ENCODE measurements at places on chromosomes 7 and 10.

DNA sequence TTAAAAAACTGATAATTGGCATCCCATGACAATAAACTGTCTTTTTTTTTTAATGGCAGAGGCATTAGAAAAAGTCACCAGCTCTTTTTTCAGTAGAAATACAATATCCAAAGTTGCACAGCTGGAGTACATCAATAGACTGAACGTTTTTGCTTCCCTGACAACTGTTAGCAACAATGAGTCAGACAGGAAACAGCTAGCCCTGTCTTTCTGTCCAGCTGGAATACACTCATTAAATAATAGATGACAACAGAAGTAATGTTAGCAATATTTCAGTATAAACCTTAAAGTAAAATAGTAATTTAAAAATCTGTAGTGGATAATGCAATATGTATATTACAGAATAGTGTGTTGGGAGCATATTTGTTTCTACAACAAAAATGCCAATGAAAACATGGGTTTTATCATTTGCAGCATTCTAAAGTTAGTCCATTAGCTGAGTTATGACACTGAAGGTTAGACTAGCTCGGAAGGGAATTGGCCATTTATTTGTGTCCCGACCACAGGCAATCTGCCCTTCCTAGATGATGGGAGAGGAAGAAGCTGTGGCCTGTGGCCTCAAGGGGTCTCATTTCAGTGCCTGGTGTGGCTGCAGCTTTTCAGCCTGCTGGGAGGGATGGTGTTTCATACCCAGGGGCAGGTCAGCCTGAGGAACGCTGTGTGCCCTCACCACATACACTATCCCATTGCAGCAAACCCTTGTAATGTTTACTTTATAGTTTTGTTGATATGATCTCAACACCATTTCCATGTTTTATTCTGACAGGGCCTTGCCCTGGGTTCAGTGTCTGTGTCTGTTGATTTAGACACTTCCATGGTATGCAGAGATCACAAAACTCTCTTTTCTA lies 173.3 kb downstream of the SLC16A9 start:
- H3K4me3 ChIP-seq: no peak overlapping the region
- no peak overlapping the region for H3K27ac ChIP-seq
- DNase-seq: no peak
- no peaks in the 10 kb centered on the region for H3K36me3 ChIP-seq
- no peaks in the 10 kb centered on the region for H3K27me3 ChIP-seq

DNA sequence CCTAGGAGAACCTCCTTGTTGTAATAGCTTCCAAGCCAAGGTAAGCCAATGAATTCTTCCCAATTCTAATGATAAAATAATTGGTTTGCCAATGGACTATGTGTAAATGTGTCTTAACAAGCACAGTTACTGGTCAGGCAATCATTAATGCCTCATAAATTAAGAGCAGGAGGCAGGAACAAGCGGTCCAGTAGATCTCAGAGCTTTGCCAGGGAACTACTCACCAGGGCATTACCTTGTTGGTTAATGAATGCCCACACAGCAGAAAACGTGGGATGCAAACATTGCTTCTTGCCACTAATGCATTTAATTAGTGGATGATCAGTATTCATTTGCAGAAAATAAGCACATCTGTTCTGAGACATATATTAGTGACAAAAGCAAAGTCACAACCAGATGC lies 26.7 kb upstream of the ZNF800 start:
- DNase-seq: no peak
- H3K36me3 ChIP-seq: no peaks in the 10 kb centered on the region
- no peaks in the 10 kb centered on the region for H3K27me3 ChIP-seq
- peaks cover 38% of the 10 kb centered on the region for H3K4me1 ChIP-seq
- no peak overlapping the region for H3K4me3 ChIP-seq

DNA sequence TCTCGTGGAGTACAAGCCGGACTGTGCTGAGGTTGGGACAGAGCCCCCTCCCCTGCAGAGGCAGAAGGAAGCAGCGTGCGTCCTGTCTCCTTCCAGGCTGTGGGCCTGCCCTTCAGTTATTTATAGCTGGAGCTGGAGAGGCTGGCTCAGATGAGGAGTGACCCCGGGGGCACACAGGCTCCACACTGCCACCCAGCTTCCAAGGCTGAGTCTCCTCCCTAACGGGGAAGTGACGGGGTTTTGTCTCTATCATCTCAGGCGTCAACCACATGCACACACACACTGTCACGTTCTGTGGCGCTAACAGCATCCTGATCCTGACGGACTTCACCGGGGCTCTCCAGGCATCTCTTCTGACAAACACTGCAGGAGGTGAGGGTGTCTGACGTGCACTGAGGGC lies 25.4 kb downstream of the AMZ1 start:
- H3K4me1 ChIP-seq: peaks cover 67% of the 10 kb centered on the region
- H3K36me3 ChIP-seq: no peaks in the 10 kb centered on the region
- no peaks in the 10 kb centered on the region for H3K27me3 ChIP-seq
- no peak overlapping the region for H3K4me3 ChIP-seq

GRCh38 chr10:1418031-1418550 lies 319.2 kb downstream of the ADARB2 start:
- H3K27ac ChIP-seq: no peak overlapping the region
- no peaks in the 10 kb centered on the region for H3K36me3 ChIP-seq
- peaks cover 27% of the 10 kb centered on the region for H3K4me1 ChIP-seq
- no peak for DNase-seq

- no peaks in the 10 kb centered on the region for H3K27me3 ChIP-seq
- no peak overlapping the region for H3K27ac ChIP-seq
- no peak overlapping the region for H3K4me3 ChIP-seq
- peaks cover 14% of the 10 kb centered on the region for H3K36me3 ChIP-seq
These were observed 199.8 kb downstream of the MAD1L1 start for GRCh38 chr7:2032876-2033407.

- no peak overlapping the region for H3K4me3 ChIP-seq
- no peak for DNase-seq
- peaks cover 8% of the 10 kb centered on the region for H3K27me3 ChIP-seq
- H3K36me3 ChIP-seq: no peaks in the 10 kb centered on the region
These were observed 5.2 kb upstream of the POT1 start for GRCh38 chr7:124934841-124935240.

DNA sequence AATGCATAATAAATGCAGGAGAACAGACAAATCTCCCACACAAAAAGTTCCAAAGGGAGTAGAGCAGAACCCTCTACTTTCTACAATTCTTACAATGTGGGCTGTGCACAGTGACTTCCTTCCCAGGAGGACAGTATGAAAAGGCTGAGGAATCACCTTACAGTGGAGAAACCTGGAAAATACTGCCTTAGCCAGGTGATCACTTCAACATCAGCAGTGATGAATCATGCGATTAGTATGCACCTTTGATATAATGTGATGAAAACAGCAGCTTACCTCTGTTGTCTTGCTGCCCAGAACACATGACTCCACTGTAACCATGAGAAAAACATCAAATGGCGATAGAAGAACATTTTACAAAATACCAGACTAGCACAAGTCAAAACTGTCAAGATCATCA lies 329.7 kb upstream of the POM121L12 start:
- H3K27me3 ChIP-seq: no peaks in the 10 kb centered on the region
- no peaks in the 10 kb centered on the region for H3K36me3 ChIP-seq
- no peak overlapping the region for H3K4me3 ChIP-seq

GRCh38 chr7:93890464-93891068 lies at the start of gene TFPI2:
TFPI2 (minus strand) TSS chr7:93890753; CDS start chr7:93890678, 75 bp downstream.
- H3K27ac ChIP-seq: no peak within 1 kb of the TSS
- peak; percentile 9 for DNase-seq
- peaks cover 55% of the 10 kb centered on the region for H3K27me3 ChIP-seq

- H3K4me3 ChIP-seq: no peak overlapping the region
- peaks cover 14% of the 10 kb centered on the region for H3K4me1 ChIP-seq
- DNase-seq: no peak
- H3K36me3 ChIP-seq: no peaks in the 10 kb centered on the region
- H3K27ac ChIP-seq: peak overlapping the region; percentile 68
These were observed 131.8 kb upstream of the PALS2 start for GRCh38 chr7:24441314-24442027.

DNA sequence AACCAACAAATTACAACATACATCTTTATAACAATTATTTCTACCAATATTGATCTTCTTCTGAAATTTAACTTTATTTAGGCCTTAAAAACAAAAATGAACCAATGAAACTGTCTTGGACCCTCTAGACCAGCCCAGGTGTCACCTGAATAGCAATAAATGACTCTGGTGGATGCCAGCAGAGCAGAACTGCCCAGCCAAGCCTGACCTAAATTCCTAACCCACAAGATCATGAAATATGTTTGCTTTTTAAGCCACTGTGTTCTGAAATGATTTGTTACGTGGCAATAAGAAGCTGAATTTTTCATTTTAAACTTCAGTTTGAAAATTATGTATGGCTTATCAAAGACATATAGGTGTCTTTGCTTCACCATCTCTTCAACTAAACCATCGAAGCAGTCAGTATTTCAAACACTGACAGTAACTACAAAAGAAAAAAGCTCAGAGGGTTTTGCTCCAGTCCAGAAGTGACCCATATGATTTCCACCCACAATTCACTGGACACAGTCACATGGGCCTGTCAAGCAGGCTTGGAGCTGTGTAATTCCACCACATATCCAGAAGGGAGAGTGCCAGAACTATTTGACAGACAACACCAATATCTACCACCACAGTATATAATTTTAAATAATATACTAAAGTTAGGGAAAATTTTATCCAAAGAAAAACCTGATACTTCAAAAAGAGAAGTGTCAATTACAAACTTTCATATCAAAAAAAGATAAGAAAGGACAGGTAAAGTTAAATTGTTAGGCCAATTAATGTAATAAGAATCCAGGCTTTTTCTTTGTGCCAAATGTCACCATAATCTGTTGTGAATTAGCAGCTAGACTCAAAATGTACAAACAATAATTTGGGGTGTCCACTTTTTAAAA lies 94.5 kb downstream of the KMT2C start:
- H3K4me3 ChIP-seq: peak overlapping the region; percentile 82
- DNase-seq: no peak
- no peaks in the 10 kb centered on the region for H3K27me3 ChIP-seq
- peak overlapping the region; percentile 52 for H3K27ac ChIP-seq
- H3K36me3 ChIP-seq: no peaks in the 10 kb centered on the region
- H3K4me1 ChIP-seq: peaks cover 40% of the 10 kb centered on the region

GRCh38 chr7:12552876-12553275 lies 17.6 kb upstream of the SCIN start:
- no peak for DNase-seq
- no peak overlapping the region for H3K4me3 ChIP-seq
- no peak overlapping the region for H3K27ac ChIP-seq

DNA sequence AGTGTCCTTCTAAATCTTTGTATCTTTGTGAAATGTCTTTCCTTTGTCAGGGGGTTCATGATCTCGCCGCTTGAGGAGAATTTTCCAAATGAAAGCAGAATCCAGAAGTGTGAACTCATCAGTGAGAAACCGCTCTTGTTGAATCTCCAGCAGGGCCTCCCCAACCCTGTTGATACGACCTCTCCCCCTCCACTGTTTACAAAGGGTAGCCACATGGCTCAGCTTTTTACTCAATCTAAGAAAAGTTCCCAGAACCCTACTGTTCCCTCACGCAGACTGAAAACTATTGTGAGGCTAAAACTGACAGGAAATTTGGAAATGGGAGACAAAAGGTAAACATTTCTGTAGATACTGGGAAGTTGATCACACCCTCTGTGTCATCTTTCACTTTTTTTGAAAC lies 73.9 kb downstream of the SEMA3C start:
- no peak for DNase-seq
- no peaks in the 10 kb centered on the region for H3K27me3 ChIP-seq
- no peaks in the 10 kb centered on the region for H3K4me1 ChIP-seq
- H3K36me3 ChIP-seq: no peaks in the 10 kb centered on the region
- H3K27ac ChIP-seq: no peak overlapping the region

GRCh38 chr7:34260279-34260678 lies 354.9 kb downstream of the BMPER start:
- H3K36me3 ChIP-seq: no peaks in the 10 kb centered on the region
- no peak for DNase-seq
- H3K4me3 ChIP-seq: no peak overlapping the region
- H3K27ac ChIP-seq: no peak overlapping the region
- H3K27me3 ChIP-seq: no peaks in the 10 kb centered on the region

DNA sequence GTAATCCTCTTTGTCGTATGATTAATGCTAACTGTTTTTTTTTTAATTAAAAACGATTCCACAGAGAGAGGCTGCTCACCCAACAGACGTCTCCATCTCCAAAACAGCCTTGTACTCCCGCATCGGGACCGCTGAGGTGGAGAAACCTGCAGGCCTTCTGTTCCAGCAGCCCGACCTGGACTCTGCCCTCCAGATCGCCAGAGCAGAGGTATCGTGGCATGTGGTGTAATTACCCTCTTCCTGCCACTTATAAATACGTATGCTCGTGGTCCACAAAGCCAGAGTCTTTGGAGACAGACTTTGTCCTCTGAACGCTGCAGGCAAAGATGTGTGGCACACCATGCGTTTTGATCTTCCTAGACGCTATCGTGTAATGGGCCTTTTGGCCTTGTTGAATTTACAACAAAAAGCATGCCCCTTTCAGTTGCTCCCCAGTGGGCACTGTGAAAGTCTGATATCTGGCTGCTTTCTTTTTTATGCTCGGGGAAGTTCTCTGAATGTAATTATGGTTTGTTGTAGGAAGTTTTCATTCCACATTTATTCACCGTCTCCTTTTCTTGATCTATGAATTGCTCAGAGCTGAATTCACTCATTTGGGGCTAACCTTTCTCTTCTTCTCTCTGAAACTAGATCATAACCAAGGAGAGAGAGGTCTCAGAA lies 33.6 kb upstream of the BTBD16 start:
- DNase-seq: no peak
- no peaks in the 10 kb centered on the region for H3K4me1 ChIP-seq
- no peak overlapping the region for H3K27ac ChIP-seq
- no peaks in the 10 kb centered on the region for H3K27me3 ChIP-seq
- H3K4me3 ChIP-seq: no peak overlapping the region
- H3K36me3 ChIP-seq: no peaks in the 10 kb centered on the region

- H3K36me3 ChIP-seq: peaks cover 5% of the 10 kb centered on the region
- H3K4me1 ChIP-seq: peaks cover 15% of the 10 kb centered on the region
- DNase-seq: no peak
- H3K27me3 ChIP-seq: no peaks in the 10 kb centered on the region
These were observed 19.0 kb downstream of the GBF1 start for GRCh38 chr10:102264371-102264770.

DNA sequence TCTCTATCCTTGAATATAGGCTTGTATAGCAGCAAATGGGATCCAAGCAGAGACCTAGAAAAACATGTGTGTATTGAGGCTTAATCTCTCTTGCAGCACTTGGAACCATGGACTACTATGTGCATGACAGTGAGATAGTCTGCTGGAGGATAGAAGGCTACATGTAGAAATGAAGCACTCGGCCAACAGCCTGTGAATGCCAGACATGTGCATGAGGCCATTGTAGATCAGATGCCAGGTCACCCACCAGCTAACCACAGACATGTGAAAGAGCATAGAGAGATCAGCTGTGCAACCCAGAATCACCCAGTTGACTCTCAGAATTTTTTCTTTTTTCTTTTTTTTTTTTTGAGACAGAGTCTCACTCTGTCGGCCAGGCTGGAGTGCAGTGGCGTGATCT lies 90.9 kb downstream of the NT5C2 start:
- H3K36me3 ChIP-seq: peaks cover 10% of the 10 kb centered on the region
- H3K27me3 ChIP-seq: no peaks in the 10 kb centered on the region
- no peak overlapping the region for H3K4me3 ChIP-seq
- H3K27ac ChIP-seq: no peak overlapping the region
- H3K4me1 ChIP-seq: no peaks in the 10 kb centered on the region
